ENCODE measurements at places on chromosomes 12 and 14.

DNA sequence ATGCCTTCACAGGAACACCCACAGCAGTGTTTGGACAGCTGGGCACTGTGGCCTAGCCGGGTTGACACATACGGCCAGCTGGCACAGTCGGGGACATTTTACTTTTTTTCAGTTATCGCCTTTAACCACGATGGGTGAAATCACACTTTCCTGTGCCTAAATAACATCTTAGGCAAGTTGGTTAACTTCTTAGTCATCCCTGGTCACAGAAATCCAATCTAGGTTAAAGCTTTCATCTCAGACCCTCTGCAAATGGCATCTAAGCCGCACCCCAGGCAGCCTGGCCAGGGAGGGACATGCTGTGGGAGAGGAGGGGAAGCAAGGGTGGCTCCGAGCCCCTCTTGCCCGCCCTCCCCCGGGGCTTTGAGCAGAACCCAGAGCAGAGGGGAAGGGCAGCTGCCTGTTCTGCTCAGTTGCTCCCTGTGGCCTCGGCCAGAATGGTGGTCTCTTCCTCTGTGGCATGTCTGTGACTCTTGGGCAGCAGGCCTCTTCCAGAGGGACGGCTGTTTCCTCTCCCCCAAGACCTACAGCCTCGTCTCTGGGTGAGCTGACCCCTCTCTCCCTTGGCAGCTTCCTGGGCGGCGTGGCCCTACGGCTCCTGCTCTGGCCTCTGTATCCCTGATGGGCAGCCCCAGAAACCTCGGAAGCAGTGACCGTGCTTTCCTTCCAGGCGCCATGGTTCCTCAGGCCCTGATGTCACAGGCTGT, 85.4 kb upstream of the DYNC1H1 start:
- no peak for DNase-seq

GRCh38 chr12:58491306-58491705, 429.0 kb downstream of the LRIG3 start:
- no peak for DNase-seq

GRCh38 chr12:62516927-62517326, 50.3 kb downstream of the MON2 start:
- DNase-seq = no peak

DNA sequence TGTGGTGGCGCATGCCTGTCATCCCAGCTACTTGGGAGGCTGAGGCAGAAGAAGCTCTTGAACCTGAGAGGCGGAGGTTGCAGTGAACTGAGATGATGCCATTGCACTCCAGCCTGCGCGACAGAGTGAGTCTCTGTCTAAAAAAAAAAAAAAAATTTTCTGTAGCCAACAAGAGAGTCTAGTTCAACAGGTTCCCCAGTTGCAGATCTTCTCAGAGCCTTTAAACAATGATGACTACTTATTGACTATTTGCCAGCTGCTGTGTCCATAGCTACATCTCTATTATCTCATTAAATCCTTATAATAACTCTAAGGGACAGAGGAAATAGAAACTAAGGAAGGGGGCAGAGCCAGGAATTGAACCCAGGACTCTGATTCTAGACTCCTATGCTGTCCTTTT, 15.2 kb upstream of the MYL2 start:
- DNase-seq = no peak

DNA sequence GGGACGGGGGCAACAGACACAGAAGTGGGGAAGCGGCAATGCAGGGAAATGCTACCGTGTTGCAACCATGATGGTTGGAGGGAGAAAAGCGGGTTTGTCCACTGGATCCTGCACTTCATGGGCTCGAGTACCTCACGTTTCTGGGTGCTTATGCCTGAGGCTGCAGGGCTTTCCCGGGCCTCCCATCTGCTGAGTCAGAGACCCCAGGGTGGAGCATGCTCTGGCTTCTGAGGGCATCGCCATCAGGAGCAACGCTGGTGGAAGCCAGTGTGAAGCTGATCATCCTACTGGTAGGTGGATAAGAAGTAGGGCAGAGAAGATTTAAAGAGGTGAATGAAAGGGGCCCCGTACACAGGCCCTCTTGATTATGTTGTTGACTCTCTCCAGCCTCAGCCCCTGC, 5.0 kb upstream of the ADGRD1 start:
- DNase-seq = no peak

- DNase-seq = no peak
Observed at GRCh38 chr14:22152903-22153302, 436.1 kb downstream of the DAD1 start.

DNA sequence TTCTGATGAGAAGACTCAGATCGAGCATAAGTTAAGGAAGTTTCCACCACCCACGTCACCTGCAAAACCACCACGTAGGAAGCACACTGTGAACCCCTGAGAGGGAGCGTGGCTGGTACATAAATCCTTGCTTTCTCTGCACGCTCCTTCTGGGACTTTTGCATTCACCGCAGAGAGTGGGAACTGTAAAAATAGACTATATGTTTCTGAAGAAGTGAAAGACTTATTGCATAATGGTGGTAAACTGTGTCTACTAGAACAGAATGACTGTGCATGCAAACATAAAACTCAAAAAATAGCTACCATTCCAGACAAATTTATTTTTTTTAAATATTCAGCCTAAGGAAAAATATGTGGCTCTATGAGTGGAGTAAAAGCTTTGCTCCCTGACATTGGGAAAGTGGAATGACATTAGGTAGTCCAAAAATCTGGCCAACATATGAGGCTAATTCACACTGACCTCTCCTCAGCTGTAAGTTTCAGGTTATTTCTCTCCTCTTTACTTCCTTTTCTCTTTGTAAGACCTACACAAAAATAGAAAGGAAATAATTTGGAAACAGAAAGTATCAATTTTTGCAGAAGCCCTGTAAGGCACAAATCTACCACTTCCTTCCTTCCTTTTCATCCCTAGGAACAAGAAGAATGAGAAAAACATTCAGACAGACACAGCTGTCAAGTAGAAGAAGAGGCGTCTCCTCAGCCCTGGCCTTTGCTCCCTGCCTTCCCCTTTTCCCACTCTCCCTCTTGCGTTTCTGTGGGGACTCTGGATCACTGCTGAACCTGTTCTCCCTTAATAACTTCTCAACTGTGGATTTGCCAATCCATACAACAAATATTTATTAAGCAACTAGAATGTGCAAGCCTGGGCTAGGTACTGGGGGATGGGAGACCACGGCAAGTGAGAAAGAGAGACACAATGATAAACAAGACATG, 264.3 kb upstream of the FOXN3 start:
- DNase-seq = no peak

DNA sequence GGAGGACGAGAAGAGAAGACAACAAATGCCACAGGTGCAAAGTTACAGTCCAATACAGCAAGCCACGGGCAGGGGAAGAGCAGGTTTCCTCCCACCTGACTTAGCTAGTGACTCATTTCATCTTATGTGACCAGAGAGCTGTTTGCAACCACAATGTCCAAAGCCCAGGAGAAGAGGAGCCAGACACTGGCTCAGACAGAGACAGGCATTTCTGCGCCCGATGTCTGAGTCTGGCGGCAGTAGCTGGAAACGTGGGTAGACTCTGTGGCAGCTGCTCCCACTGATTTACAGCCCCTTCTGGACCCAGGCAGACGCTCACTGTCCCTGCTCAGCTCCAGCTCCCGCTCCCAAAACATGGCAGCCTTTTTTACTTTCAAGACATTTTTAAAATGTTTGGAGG, 60.0 kb downstream of the CHGA start:
- no peak for DNase-seq

- DNase-seq = no peak
Observed at GRCh38 chr12:91792597-91792996, 353.0 kb downstream of the BTG1 start.

- DNase-seq = no peak
Observed at GRCh38 chr14:37436519-37436918, 158.5 kb downstream of the FOXA1 start.

- no peak for DNase-seq
Observed at GRCh38 chr12:46234000-46234399, 34.8 kb downstream of the SLC38A1 start.

DNA sequence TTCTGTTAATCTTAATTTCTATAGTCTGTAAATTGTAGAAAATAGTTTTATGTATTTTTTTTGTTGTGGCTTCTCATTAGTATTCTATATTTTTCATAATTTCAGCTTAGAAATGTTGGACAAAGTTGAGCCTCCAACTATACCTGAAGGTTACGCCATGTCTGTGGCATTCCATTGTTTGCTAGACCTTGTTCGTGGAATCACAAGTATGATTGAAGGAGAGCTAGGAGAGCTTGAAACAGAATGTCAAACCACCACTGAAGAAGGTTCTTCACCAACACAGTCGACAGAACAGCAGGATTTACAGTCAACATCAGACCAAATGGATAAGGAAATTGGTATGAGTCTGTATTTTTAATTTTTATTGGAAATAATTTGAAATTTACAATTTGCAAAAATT, 65.7 kb downstream of the MON2 start:
- no peak for DNase-seq

- peak; percentile 27 for DNase-seq
Observed at GRCh38 chr12:120536064-120536791, 2.1 kb downstream of the RNF10 start.

DNA sequence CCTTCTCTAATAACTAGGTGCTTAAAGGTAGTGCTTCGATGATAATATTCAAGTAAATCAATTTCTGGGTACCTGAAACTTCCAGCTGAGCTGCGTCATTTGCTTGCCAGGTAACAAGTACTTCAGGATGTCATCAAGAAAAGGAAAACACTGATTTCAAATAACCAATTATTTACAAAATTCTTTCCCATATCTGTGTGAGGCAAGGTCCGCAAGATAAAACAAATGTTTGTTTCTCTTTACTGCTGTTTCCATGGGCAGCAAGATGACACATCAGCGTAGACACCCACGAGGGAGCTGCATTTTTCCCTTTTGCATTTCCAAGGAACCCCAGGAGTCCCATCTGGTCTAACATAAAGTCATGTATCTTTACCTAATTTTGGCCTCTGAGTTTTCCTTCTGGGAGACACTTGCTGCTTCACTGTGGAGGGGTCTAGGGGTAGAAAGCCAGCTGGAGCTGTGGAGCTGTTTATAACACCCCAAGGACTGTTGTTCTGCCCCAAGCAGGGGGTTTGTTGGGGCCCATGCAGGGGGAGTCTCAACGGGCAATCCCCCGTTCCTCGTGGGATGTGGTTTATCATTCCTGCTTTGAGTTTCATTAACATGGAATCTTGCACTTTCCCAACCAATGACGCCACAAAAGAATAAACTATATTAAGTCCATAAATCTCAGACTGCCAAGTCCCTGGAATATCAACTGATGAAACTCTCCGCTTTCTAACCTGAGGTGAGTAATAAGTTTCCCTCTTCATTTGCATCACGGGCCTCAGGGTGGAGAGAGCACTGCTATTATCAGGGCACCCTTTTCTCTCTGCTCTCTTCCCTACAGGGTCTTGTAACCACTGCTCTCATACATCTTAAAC, 112.8 kb upstream of the PELI2 start:
- no peak for DNase-seq

- DNase-seq = no peak
Observed at GRCh38 chr12:51186465-51187085, 13.6 kb upstream of the TFCP2 start.

DNA sequence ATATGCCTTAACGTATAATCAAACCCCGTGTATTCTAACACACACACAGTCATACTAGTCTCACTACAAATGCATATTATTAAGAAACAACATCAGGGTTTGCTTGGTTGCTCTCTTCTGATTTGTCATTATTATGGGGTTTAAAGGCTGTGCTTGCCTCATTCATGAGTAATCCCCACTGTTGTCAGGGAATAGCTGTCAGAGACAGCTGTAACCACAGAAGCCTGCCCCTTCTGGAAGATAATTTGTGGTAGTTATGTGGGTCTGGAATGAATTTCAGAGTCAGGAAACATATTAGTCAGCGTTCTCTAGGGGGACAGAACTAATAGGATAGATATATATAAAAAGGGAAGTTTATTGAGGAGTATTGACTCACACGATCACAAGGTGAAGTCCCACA, 456.9 kb upstream of the TMEM132C start:
- DNase-seq = no peak

- DNase-seq = no peak
Observed at GRCh38 chr12:12333407-12334366, 16.4 kb downstream of the MANSC1 start.

GRCh38 chr12:124419292-124420040, 124.6 kb downstream of the RFLNA start:
- no peak for DNase-seq

GRCh38 chr14:50403419-50403818, 6.7 kb upstream of the CDKL1 start:
- DNase-seq = no peak

DNA sequence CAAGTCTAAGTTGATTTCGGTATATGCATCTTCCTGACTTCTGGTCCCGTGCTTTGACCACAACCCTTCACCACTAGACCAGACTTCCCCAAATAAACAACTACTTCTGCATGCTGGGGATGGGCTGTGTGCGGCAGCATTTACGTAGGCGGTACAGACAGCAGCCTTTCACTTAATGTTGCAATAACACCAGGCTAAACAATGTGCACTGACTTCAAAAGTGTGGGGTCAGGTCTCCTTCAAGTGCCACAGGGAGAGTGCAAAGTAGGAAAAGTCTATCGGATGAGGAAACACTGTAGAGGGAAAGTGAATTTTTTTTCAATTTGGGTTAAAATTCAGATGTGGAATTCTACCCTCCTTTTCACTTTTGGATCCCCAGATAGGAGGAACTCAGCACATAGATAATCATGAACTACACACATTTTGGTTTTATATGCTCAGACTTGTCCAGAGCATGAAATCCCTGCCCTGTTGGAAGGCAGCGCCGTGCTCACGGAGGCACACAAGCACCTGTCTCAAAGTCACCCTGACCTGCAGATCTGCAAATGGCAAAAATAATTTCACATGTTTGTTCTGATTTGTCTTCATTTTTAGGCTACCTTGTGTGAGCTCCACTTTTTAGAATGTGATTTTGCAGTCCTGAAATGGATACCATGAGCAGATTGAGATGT, 3.6 kb upstream of the FOS start:
- DNase-seq = peak; percentile 66

GRCh38 chr12:80936353-80936641, 1.4 kb downstream of the LIN7A start:
- DNase-seq = no peak

DNA sequence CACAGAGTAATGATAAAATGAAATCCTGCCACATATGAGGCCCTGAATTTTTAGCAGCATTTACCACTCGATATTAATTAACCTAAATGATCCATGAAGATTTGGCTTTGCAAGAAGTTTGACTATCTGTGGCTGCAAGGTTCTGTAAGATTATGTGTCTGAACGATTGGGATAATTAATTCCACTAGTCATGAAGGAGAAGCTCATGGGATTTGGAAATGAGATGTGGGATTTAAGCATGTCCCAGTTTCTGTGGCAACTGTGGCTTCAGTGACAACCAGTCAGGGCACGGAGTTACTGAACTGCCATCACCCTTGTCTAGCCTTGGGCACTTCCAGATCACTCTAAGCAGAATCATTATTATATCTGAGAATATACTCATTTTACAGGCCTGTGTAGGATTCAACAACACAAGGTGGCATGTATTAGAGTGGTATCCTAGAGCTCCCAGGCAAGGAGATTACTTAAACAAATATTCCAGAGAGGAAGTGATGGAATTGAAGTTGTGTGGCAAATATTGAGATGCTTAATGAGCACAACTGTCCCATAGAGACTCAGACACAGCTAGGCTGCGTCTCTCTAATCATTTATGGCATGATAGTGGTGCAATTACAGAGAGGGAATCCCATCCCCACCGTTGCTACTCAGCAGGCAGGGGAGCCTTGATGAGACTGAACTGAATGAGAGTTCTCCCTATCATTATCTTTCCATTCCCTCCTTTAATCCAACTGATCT, 205.0 kb upstream of the KRR1 start:
- no peak for DNase-seq

GRCh38 chr14:91396959-91397815, 20.4 kb downstream of the CCDC88C start:
- DNase-seq = peak; percentile 48

GRCh38 chr12:14540801-14541462, 26.8 kb downstream of the PLBD1 start:
- no peak for DNase-seq

Data from effector memory CD4-positive, alpha-beta T cell (primary cell).